ENCODE measurements at places on chromosomes 1 and 21. TPM values are rescaled to one million over a fixed set of nuclear protein-coding genes. Genes with fewer than 3 reads are reported as not detected.

NMNAT2 gene
- 3.2 TPM for total RNA-seq

TRIM46 gene
- 7.8 TPM for total RNA-seq

HTR6 gene
- 0.19 TPM for total RNA-seq

ATAD3A gene
- 29.2 TPM for total RNA-seq

HTR1D gene
- 9.6 TPM for total RNA-seq

ZNF436 gene
- 11.0 TPM for total RNA-seq

SLC9A1 gene
- total RNA-seq, result 4.2 TPM

FALEC gene
- total RNA-seq, result 4.1 TPM

TMEM59 gene
- total RNA-seq, result 140 TPM
